ENCODE measurements at places on chromosomes 1 and 21.

- no peak for DNase-seq
These were observed 556 bp upstream of the RYR2 start for GRCh38 chr1:237041461-237041794.

DNA sequence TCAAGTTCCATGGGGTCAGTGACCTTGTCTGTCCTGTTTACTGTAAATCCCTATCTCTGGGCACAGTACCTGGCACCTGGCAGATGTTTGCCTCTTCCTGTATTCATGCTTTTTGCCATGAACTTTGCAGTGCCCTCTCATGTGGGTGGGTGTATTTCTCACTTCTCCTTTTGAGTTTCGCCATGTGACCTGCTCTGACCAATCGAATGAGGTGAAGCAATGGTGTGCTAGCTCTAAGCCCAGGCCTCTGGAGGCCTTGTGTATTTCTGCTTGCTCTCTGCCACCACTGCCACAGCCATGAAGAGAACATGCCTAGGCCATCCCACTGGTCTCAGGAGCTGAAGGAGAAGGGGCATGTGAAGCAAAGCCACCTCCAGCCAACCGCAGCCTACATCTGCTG, 185.5 kb upstream of the ZC3H12A start:
- peak; percentile 32 for DNase-seq

GRCh38 chr1:236143104-236143948, 987 bp downstream of the GPR137B start:
- peak; percentile 67 for DNase-seq

DNA sequence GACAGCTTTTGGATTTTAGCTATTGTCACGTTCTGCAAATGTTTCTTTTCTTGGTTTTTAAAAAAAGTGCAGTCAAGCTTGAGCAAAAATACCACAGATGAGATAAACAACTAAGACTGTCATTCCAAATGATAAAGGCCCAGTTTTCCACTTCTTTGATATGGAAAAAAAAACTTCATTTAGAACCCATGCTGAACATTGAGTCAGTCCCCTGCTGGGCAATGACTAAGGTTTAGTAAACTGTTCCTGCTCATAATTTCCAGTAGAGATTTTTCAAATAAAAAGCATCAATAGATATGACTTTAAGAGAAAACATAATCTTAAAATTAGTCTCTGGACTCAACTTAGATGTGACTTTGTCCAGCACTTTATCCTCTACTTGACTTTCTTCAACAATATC, 167.9 kb upstream of the C8B start:
- no peak for DNase-seq

- DNase-seq: no peak
These were observed 9.4 kb downstream of the CR2 start for GRCh38 chr1:207463571-207463970.

- DNase-seq: no peak
These were observed 49.8 kb downstream of the PGBD5 start for GRCh38 chr1:230376296-230376695.

DNA sequence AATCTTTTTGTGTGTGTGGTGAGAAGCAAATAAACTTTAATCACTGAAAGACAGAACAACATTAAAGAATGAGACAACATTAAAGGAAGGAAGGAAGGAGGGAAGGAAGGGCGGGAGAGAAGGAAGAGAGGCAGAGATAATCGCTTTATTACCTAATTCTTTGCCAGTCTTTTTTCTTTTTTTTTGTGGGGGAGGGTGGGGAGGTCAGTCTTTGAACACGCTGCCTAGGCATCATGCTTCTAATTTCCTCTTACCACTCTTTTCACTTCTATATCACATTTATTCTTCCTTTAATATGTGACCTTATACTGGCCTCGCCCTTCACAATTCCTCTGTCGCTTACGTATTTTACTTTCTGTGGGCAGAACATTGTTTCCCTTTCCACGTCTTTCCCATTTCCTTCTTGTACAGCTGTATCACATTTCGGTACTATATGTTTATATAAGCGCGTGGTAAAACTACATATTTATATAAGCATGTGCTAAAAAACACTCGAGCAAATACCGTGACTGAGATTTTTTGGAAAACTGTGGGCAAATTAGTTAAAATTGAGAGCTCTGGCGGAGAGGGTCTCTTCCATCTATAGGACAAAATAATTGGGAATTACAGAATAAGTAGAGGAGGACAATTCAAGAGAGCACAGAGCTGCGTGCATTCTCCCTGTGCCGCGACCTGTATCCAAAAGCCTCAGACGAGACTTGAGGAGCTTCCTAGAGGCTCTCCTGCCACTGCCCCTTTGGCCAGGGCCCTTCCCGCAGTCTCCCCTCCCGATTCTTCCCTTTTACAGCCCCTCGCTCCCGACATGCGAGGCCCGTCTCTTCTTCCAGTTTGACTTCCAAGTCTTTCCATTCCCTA, 823 bp upstream of the PRKAA2 start:
- DNase-seq: no peak

DNA sequence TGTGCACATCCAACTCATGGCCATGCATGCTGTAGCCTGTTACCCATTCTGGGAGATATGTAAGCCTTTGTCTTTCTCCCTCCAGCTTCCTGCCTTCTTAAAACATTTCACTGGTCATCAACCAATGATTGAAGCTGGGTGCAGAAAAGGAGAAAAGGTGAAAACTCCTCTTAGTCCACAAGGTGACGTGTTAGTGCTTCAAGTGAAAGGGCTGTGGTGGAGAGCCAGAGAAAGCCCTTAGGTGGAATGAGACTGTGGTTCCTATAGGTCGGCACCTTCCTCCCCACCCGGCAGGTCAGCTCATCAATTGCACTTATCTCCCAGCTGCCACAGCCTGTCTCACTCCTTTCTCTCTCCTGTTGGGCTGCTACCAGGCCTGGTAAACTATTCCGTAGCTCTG, 30.4 kb downstream of the ERG start:
- DNase-seq: no peak

- no peak for DNase-seq
These were observed 115.6 kb upstream of the SLC45A1 start for GRCh38 chr1:8202182-8202905.

DNA sequence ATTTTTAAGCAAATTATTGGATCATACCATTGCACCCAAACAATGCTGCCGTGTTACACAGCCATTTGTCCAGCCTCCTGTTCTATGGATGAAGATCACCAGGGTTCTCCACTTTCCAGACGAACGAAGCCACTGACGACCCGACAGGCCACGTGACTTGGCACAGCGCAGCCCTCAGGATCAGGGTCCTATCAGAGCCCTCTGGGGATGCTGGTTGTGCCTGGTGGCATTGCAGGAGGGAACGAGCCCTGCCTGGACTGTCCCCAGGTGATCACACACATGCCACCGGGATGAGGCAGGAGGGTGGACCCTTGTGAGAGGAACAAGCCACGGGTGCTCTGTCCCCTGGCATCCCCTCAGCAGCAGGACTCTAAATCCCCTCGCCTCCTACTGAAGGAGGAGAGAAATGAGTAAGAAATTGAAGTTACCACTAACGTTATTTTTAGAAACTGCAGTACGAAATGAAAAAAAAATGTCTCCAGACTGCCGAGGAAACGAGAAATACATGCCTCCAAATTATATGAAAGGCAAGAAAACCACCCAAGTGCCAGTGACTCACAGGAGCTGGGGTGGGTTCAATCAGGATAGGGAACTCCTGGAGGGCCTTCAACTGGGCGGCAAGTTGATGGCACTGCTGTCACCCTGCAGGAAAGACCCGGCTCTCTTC, 58.7 kb upstream of the PDE9A start:
- no peak for DNase-seq

DNA sequence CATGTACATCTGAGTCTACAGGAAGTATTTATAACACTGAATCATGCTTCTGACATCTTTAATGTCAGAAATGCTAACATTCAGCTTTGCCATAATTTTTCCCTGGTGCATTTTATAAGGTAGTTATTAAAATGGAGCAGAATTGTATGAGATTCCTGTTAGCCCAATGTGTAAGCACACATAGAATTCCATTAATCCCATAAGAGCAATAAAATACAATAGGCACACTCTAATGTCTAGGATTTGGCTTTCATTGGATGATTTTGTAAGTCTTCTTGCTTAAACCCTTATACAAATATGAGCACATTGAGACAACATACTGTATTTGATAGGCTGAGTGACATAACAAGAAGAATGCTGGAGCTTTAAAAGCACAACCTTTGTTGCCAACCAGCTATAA, 256.4 kb downstream of the HMCN1 start:
- DNase-seq: no peak

DNA sequence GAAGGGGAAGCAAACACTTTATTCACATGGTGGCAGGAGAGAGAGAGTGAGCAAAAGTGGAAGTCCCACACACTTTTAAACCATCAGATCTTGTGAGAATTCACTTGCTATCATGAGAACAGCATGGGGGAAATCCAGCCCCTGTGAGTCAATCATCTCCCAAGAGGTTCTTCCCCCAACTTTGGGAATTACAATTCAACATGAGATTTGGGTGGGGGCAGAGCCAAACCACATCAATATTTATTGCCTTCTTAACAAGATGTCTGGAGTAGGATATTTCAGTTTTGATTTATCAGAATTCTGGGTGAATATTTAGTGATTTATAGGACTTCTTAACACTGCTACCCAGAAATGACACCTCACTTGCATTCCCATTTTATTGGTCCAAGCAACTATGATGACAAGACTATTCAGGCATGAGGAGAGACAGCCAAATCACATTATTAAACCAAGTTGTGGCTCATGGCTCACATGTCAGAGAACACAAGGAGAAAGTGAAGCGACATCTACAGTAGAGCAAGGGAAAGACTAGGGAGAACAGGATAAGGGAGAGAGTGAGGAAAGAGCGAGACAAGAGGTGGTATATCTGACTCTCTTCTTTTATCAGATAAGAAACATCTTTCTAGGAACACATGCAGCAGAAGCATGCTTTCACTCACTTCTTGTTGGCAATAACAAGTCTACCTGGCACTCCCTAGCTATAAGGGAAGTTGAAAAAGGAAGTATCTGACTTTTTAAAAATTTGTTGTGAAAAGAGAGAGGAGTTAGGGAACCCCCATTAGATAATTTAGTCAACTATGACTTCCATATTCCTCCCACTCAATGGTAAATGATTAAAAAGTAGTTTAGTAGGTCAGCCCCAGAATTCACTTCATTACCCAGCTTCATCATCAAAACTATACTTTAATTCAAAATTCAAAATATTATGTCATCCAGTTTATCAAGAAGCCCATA, 36.6 kb upstream of the PTPRC start:
- peak; percentile 59 for DNase-seq

GRCh38 chr1:159879136-159879535, 16.7 kb upstream of the VSIG8 start:
- no peak for DNase-seq

GRCh38 chr1:35753626-35754260, 16.0 kb downstream of the CLSPN start:
- DNase-seq: no peak

Data from activated CD4-positive, alpha-beta T cell treated with anti-CD3 and anti-CD28 coated beads for 48 hours (primary cell).